Cortex of kidney (tissue), 1 donor: ENCODE measurements at places on chromosomes 5 and 9.

DNA sequence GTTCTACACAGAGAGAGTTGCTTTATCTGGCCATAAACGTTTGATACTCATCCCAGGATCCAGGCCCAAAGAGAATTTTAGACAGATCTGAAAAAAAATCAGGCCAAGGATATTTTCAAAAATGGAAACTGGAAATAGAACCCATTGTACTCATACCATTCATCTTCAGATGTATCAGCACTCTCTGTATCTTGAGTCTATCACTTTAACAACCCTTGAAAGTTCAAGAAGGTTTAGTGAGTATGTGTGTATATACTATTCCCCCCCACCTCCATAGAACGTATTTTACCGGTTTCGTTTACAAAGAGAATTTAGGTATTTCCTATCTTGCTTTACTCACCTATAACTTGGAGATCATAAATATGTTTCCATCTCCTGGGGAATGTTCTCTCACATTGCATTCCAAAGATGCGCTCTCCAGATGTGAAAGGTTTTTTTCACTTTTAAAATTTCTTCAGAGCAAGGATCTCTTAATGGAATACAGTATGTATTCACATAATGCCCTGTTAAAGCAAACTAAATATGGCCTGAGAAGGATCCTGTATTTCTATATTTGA, 105.5 kb upstream of the TUT7 start:
- DNase-seq: no peak

DNA sequence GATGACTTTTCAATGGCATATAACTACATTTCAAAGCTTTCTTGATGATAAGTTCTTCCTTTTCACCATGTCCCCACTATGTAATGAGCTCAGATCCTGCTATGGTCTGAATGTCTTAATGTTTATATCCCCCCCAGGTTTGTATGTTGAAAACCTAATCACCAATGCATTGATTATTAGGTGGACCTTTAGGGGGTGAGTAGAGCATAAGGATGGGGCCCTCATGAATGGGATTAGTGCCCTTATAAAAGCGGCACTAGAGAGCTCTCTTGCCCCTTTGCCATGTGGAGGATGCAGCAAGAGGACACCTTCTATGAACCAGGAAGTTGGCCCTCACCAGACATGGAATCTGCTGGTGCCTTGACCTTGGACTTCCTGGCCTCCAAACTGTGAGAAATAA, 316.8 kb downstream of the ARHGEF28 start:
- no peak for DNase-seq

DNA sequence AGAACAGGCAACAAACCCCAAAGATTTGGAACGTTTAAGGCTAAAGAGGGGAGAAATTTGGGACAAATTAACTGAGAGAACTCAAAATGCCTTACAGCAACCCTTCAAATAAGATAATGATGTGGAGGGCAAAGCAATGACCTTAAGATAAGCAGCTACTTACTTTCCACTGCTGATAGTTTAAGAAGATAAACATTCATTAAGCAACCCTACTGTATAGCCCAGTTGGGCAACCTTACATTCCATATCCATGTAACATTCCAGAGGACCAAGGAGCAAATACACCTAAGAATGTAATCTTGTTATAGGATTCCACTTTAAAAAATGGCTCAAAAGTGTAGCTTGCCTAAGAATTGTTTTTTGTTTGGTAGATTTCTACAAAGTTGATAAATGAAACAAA, 14.8 kb downstream of the ETF1 start:
- DNase-seq: no peak

DNA sequence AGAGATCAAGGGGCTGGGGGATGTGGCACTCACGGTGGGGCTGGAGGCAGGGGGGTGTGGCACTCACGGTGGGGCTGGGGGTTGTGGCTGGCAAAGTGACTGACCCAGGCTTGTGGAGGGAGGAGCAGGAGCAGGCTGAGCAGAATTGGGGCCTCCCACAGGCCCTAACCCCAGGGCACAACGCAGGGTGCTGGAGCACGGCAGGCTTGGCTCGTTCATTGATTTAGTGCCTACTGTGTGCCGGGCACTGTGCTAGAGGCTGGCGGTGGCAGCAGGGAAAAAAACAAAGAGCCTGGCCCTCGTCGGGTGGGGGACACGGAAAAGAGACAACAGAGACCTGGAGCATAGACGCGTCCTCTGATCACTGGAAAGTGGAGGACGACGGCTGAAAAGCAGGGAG, 80.9 kb downstream of the HMCN2 start:
- DNase-seq: no peak

- no peak for DNase-seq
These were observed 27.3 kb upstream of the GRHPR start for GRCh38 chr9:37395229-37395628.

DNA sequence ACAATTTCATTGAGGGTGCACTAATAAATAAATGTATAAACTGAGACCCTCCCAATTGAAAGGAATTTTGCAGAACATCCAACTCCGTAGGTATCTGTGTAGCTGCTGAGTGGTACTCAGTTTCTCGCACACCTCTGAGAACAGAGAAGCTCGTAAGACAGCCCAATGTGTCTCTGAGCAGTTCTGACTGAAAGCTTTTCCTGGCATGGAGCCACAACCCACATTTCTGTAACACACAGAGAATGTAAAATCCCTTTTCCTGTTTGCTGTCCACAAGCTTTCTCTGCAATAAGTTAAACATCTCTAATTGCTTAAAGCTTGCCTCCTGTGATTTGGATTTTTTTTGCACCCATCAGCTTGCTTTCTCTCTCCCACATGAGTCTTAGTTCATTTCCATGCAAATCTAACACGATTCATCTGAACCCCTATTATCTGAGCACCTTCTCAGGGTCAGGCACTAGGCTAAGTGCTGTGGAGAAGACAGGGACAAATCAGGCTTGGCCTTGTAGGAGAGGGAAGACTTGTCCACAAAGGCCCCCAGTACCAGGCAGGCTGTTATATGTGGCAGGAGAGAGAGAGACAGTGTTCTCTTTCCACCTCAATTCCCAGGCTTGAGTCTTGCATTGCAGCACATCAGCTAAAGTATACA, 44.2 kb upstream of the COL15A1 start:
- no peak for DNase-seq

GRCh38 chr9:85483208-85483607, 258.5 kb downstream of the AGTPBP1 start:
- no peak for DNase-seq

GRCh38 chr5:96094904-96095303, 133.3 kb upstream of the ELL2 start:
- no peak for DNase-seq

GRCh38 chr5:81409361-81409760, 15.4 kb upstream of the ACOT12 start:
- DNase-seq: no peak

DNA sequence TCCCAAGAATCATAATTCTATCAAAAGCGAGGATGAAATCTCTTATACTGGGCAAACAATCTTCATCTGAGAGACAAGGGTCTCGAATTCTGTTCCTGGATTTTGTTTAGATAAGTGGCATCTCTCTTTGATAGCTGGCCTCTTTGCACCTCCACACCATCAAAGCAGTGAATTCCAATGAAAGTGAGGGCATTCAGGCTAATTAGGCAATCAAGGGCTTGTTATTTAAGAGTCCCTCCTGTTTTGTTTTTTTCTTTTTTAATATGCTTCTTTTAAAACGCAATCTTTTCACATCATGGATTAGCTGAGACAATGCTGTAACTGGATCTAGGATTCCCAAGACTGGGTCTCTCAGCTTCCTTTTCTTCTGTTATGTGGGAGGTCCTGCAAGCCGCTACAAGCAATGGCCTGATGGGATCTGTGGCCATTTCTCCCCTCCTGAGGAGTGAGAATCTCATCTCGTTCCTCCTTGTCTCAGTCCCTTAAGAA, 67.9 kb downstream of the TNC start:
- DNase-seq: no peak

DNA sequence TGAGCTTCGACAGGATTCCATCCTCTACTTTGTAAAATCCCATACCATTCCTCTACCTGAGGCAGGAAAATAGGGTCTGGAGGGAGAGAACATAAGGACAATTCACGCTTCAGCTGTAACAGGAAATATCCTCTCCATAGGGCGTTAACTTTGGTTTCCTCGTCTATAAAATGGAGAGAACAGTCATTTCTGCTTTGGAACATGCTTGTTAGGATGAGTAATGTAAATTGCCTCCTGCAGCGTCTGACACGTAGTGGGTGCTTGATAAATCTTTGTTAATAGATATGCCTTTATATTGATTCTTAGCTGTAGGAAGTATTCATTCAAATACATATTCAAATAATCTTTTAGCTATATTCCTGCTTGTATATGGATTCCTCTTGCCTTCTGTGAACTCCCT, 711 bp upstream of the SUB1 start:
- no peak for DNase-seq

DNA sequence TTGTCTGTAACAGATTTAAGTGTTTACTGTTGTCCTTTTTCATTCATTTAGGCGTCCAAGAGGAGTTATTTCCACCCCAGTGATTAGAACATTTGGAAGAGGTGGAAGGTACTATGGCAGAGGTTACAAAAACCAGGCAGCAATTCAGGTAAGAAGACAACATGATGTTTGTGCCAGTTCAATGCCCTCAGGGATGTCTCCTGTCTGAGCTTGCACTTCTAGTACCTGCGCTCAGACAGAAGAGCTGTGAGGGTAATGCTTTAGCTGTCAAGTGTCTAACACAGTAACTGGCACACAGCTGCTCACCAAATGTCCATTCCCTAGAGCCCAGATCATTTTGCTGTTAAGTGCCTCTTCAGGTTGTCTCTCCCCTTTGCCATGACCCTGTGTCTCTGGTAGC, 14.2 kb upstream of the PHF2 start:
- DNase-seq: no peak

- no peak for DNase-seq
These were observed 995.4 kb upstream of the ACO1 start for GRCh38 chr9:31389075-31389474.

DNA sequence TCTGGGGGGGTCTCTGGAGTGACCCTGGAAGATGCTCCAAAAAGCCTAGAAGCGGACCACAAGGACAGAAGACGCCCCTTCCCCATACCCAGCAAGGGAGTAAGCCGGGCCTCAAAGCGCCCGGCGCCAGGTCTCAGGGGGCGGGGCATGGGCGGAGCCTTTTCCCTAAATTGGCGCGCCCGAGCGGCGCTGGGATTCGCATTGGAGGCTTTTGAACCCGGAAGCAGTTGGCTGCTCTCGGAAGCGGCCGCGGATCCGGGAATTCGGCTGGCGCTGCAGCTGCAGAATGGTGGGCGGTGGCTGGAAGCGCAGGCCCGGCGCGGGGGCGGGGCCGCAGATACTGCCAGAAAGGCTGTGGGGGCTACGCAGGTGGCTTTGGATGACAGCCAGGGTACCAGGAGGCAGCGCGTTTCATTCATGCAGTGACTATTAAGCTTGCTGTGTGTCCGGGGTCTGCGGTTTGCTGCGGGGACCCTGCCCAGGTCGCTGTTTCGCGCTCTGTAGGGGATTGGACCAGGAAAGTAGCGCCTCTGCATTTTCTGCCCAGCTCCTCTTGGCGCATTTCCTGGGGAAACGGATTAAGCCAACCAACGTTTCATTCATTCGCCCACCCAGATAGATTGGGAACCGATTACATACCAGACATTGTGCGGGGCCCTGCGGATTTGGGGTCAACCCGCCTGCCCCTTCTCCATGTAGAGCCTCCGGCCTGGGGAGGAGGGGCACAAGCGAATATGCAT, 83.0 kb upstream of the FREM1 start:
- DNase-seq: no peak

DNA sequence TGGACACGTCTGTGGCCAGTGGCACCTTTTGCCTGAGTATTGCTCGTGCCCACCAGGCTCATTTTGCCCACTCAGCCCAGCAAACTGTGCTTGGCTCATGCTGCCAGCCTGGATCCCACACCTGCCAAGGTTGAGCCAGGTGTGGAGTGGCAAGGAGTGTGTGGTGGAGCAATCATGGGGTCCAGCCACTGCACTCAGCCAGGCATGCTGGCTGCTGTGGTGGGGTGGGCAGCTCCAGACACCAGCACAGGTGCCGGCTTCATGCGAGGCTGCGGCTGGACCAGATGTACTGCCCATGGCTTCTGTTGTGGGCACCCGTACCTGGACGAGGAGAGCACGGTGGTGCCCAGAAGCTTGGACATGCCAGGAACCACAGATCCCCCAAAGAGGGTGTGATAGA, 364.1 kb downstream of the TMEM38B start:
- no peak for DNase-seq

GRCh38 chr5:146016764-146017484, 80.5 kb downstream of the SH3RF2 start:
- DNase-seq: no peak

- no peak for DNase-seq
These were observed 1.3 kb downstream of the CCT5 start for GRCh38 chr5:10251405-10251804.

- no peak for DNase-seq
These were observed 244.7 kb downstream of the SEC61B start for GRCh38 chr9:99466781-99467180.

- no peak for DNase-seq
These were observed 35.0 kb upstream of the SAP30L start for GRCh38 chr5:154410786-154411185.

- no peak for DNase-seq
These were observed 441.5 kb upstream of the CDH9 start for GRCh38 chr5:27479859-27480258.

DNA sequence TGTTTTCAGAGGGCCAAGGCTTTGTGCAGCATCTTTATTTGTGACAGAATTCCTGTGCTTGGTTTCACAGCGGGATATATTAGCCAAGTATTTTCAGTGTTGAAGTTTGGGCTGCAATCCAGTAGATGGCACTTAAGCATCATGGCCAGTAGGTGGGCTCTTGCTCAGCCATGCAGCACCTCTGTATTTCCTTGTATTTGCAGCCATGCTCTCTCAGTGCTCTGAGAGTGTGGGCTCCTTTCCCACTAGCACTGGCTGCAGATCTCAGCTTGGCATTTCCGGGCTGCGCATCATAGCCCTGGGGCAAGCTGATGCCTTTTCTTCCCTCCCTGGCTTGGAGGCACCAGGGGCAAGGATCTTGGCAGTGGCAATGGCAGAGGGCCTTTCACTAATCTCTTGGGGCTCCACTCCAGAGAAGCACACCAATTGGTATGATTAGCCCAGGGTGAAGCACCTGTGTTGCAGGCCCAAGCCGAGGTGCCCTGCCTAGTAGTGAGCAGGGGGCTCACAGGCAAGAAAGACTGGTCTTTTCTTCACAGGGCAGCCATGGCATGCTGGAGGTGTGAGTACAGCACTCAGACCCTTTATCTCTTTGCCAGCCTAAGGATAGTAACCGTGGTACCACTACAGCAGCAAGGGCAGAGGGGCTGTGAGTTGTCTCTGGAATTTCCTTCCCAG, 48.3 kb downstream of the SLCO6A1 start:
- no peak for DNase-seq

DNA sequence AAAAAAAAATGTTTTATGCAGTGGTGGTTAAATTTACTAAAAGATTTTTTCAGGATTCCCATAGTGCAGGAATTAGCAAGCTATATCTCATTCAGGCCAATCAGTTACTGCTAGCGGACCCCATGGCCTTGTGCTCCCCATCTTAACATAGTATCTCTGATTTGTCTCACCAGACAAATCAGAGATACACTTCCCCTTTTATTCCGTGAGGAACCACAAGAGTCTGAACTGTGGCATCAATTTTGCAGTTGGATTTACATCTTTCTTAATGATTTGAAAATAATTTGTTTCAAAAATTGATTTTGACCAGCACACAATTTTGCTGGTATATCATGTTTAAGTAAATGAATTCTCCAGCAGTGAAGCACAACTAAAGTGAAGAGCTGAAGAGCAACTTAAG, 17.9 kb downstream of the ITGA1 start:
- DNase-seq: no peak

- no peak for DNase-seq
These were observed 27.3 kb downstream of the NADK2 start for GRCh38 chr5:36214436-36214835.

GRCh38 chr5:14447958-14448911, 133.4 kb upstream of the OTULINL start:
- DNase-seq: no peak

GRCh38 chr5:35832762-35833161, 23.9 kb upstream of the IL7R start:
- DNase-seq: no peak
